ENCODE measurements at places on chromosomes 1 and 21.

DNA sequence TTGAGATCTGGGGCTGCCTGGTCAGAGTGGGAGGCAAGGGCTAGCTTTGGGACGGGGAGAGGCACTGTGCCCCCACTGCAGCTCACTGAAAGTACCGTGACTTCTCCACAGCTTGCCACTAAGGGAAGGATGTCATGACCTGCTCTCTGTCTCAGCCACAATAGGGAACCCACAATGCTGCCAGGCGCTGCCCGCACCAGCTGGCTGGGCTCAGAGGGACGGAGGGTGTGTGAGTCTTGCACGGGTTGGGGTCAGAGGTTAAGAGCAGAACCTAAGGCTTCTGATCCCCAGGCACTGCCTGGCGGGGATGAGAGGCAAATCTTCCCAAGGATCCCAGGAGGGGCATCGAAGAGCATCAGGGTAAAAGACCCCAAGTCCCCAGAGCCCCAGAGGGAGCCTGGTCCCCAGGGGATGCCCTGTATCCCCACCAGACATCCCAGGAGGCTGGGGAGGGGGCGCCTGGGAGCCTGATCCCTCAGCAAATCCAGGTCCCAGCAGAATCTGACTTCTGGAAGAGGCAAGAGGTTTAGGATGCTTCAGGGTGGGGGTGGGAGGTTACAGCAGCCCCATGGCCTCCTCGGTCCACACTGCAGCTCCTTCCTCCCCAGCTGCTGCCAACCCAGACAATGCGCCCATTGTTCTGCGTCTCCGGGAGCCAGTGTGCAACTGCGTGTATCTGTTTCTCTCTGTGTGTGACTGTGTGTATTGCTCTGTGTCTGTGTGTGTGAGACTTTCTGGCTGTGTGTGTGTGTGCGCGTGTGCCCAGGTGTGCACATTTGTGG, 2.0 kb upstream of the MARCKSL1 start:
- DNase-seq: no peak

- DNase-seq: no peak
These were observed 30.4 kb upstream of the ZFYVE9 start for GRCh38 chr1:52111492-52111891.

- no peak for DNase-seq
These were observed 64.1 kb upstream of the ATP1B1 start for GRCh38 chr1:169042377-169042776.

DNA sequence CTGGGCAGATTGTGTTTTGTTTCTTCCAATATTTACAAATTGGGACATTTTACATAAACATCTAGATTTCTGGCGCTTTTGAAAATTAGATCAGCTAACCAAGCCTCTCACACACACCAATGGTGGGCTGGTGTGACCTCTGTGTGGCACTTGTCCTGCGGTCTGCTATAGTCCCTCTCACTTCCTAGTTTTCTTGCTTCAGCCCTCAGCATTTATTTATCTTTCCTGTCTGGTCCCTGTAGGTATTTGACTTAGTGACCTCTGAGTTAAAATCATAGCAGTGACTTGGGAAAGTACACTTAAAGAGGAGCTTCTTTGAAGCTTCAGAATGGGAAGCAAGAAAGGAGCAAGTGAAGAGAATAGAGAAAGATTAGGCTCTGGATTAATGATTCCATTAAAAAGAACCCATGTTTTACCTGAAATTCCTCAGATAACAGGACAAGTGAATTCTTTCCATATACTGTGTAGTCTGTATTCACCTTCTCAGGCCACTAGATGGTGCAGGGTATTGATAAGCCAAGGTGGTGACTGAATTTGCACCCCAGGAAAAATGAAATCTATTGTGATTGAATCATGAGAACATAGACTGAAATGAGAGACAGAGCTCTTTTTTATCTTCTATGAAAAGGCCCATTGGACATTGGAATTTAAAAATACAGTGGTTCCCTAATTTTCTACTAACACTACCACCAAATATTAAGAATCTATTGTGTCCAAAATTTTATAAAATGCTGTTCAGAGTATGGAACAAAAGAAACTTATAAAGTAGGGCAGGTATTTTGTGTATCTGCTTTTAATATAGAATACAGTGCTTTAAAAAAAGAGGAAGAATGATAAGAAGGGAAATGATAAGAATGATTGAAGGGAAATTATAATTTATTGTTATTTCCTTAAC, 7.1 kb upstream of the DIPK1A start:
- no peak for DNase-seq

DNA sequence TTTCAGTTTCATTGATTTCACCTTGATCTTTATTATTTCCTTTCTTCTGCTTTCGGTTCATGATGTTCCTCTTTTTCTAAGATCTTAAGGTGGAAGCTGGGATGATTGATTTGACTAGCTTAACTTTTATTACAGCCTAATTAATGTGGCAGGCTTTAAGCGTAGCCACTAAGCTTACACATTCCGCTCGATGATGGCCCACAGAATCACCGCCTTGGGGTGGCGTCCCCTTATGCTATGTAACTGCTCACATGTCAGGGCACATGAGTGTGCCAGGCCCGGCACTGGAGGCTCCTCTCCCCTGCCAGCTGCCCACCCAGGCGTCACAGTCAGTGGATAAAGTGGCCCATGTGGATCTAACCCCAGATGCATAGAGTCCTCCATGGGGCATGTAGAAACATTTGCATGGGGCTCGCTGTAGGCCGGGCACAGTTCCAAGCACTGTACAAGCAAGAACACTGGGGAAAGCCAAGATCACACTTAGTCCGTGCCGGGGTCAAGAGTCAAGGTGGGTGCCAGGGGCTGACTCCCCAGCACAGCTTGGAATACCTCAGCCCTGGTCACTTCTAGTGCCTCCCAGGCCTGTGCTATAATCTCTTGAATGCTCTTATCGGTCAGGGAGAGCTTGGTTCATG, 41.7 kb downstream of the PKNOX1 start:
- DNase-seq: no peak

DNA sequence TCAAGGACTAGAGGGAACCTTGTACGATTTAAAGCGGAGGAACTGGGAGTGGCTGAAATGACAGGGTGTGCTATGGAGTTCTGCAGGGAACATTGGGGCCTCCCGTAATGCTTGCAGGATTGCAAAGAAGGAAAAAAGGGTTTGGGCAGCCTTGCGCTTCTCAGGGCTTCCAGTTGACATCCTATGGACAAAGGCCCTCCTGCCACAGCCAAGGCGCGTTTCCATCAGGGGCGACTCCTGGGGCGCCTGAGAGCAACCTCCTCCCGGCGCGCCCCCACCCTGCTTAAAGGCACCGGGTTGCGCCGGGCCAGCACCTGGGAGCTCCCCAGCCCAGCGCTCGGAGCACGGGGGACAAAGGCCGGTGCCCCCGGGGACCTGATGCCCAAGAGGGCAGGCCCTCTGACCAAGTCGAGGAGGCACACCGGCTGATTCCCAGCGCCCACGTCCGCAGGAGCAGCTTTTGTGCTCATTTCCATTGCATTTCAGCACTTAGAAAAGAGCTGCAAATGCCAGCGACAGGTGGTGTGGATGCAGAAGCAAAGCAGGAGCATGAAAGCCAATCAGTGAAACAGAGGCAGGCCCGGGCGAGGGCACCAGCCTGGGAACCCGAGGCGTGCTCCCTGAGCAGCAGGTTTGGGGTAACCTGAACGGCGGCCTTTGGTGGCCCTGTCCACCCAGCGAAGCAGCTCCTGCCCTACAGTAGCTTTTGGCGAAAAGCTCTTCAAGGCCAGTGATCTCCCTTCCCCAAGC, 17.6 kb upstream of the RNF187 start:
- no peak for DNase-seq

Data from skeletal muscle cell (primary cell).